ENCODE measurements at places on chromosomes 12 and 14. TPM values are rescaled to one million over a fixed set of nuclear protein-coding genes. Genes with fewer than 3 reads are reported as not detected.

DNA sequence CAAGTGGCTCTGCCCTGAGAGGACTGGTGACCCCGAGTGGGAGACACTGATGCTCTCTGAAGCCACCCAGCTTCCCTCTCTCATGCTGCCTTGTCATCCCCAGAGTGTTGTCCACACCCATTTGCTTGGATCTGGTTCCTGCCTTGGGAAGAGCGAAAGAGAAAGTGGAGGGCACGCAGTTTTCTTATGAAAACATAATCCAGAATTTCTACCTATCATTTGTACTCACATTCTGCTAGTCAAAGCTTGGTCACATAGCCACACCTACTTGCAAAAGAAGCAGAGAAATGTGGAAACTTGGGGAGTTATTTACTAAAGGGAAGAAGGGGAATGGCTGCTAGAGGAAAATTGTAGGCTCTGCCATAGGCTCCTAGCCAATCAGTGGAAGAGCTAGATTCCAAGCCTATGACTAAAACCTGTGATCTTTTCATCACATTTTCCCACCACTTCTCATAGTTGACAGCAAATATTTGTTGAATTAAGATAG, 326.3 kb downstream of the ZFP36L1 start:
- H3K4me3 ChIP-seq, result no peak overlapping the region
- H3K4me1 ChIP-seq, result peaks cover 47% of the 10 kb centered on the region
- H3K36me3 ChIP-seq, result no peaks in the 10 kb centered on the region
- H3K27me3 ChIP-seq, result no peaks in the 10 kb centered on the region
- no peak overlapping the region for H3K27ac ChIP-seq

DNA sequence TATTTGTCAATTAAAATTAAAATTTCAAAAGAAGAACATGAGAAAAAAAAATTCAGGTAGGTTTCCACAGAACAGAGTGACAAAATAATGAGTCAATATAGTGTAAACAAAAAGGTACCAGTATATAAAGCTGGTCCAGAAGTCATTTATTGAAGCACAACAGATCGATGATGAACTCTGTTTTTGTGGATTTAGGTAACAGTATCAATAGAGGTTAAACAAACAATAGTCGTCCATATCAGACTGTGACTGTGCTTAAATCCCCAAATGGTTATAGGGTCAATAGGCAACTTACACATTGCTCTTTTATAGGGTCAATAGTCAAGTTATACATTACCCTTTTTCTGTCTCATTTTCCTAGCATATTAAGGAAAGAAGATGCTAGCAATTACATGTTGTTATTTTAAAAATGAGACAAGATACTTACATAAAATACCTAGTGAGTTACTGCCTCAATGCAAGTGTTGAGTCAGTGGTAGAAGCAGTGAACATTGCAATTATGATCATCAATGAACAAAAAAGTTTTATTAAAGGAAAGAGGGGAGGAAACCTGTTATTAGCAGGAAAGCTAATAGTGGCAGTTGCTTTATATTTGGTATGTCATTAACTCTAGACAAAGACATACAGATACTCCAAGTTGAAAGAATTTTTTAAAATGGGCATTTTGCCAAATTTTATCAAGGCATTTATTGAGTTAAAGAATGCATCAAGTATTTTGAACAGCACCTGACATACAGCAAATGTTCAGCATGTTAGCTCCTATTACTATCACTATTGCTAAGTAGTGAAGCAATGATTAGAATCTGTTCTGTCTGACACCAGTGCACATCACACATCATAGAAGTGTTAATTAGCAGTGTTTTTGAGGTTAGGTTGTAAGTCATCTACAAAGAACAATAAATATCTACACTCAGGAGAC, 102.9 kb downstream of the CCER1 start:
- no peaks in the 10 kb centered on the region for H3K36me3 ChIP-seq
- peaks cover 9% of the 10 kb centered on the region for H3K27me3 ChIP-seq
- no peaks in the 10 kb centered on the region for H3K4me1 ChIP-seq
- no peak overlapping the region for H3K27ac ChIP-seq

GRCh38 chr14:95504135-95505029, 12.1 kb downstream of the SYNE3 start:
- peak overlapping the region; percentile 85 for H3K4me3 ChIP-seq
- no peaks in the 10 kb centered on the region for H3K27me3 ChIP-seq
- DNase-seq, result peak; percentile 38
- H3K27ac ChIP-seq, result peak overlapping the region; percentile 93

GRCh38 chr14:75051556-75051899, 261 bp upstream of the MLH3 start:
- H3K27me3 ChIP-seq, result no peaks in the 10 kb centered on the region
- peak overlapping the region; percentile 95 for H3K4me3 ChIP-seq
- H3K27ac ChIP-seq, result peak overlapping the region; percentile 99

- H3K4me1 ChIP-seq, result peaks cover 17% of the 10 kb centered on the region
- H3K27ac ChIP-seq, result no peak overlapping the region
- peak; percentile 16 for DNase-seq
- no peaks in the 10 kb centered on the region for H3K36me3 ChIP-seq
Observed at GRCh38 chr14:77086017-77086727, 11.9 kb upstream of the CIPC start.

GRCh38 chr12:50103767-50104321, at the start of gene GPD1:
GPD1 (plus strand) TSS chr12:50104008; CDS start chr12:50104051, 43 bp downstream.
- DNase-seq, result peak; percentile 31
- peaks cover 5% of the 10 kb centered on the region for H3K4me1 ChIP-seq
- peaks cover 7% of the 10 kb centered on the region for H3K27me3 ChIP-seq
- peak within 1 kb of the TSS; percentile 0 for H3K27ac ChIP-seq

- no peak overlapping the region for H3K27ac ChIP-seq
- no peak for DNase-seq
- H3K4me3 ChIP-seq, result no peak overlapping the region
- no peaks in the 10 kb centered on the region for H3K27me3 ChIP-seq
- H3K4me1 ChIP-seq, result no peaks in the 10 kb centered on the region
Observed at GRCh38 chr12:77817276-77817675, 13.4 kb upstream of the NAV3 start.

- peaks cover 15% of the 10 kb centered on the region for H3K36me3 ChIP-seq
- no peaks in the 10 kb centered on the region for H3K27me3 ChIP-seq
- DNase-seq, result no peak
- H3K4me3 ChIP-seq, result no peak overlapping the region
- H3K4me1 ChIP-seq, result no peaks in the 10 kb centered on the region
- H3K27ac ChIP-seq, result no peak overlapping the region
Observed at GRCh38 chr14:73176685-73177084, 40.4 kb downstream of the PSEN1 start.

DNA sequence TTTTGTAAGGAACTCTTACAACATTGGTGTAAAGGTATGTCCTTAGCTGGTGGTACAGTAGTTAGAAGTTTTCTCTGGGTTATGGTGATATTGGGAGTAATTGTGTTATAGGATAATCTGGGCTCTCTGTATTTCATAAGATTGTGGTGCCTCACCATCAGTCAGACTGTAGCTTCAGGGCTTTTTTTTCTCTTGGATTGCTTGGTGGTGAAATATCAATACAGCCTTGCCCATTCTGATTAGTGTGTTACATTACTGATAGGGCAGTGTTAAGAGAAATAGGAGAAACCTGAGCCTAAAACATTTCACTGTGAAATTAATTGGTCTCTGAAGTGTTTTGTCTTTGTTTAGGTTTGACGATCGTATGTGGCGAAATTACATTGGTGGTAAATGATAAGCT, 71.0 kb downstream of the RCOR1 start:
- peaks cover 22% of the 10 kb centered on the region for H3K4me1 ChIP-seq
- H3K4me3 ChIP-seq, result no peak overlapping the region
- H3K36me3 ChIP-seq, result peaks cover 1% of the 10 kb centered on the region
- no peak overlapping the region for H3K27ac ChIP-seq
- H3K27me3 ChIP-seq, result no peaks in the 10 kb centered on the region

DNA sequence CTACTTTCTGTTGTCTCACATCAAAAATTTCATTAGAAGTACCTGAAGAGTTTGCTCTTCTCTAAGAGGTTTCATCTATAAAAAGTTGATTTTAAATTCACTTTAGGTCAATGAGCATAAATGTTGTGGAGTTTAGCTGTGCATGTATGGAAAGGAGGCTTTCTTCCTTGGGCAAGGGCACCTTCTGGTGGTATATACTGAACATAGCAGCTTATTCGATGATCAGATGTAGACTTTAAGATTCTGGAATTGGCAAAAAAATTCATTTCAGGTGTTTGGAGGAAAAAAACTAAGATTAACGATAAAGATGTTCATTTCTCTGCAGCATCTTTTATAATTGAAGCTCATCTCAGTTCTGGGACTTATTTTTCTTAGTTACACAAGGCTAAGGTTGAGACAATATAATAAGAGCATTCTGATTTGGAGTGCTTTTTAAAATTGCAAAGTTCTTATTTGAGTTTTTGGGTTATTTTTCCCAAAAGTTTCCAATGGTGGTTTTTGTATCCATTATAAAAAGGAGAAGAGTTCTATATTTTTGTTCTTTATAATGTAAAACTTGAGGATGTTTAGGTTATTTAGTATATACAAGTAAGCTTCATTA, 46.8 kb downstream of the TMEM117 start:
- no peaks in the 10 kb centered on the region for H3K27me3 ChIP-seq
- no peak overlapping the region for H3K4me3 ChIP-seq
- H3K36me3 ChIP-seq, result no peaks in the 10 kb centered on the region

DNA sequence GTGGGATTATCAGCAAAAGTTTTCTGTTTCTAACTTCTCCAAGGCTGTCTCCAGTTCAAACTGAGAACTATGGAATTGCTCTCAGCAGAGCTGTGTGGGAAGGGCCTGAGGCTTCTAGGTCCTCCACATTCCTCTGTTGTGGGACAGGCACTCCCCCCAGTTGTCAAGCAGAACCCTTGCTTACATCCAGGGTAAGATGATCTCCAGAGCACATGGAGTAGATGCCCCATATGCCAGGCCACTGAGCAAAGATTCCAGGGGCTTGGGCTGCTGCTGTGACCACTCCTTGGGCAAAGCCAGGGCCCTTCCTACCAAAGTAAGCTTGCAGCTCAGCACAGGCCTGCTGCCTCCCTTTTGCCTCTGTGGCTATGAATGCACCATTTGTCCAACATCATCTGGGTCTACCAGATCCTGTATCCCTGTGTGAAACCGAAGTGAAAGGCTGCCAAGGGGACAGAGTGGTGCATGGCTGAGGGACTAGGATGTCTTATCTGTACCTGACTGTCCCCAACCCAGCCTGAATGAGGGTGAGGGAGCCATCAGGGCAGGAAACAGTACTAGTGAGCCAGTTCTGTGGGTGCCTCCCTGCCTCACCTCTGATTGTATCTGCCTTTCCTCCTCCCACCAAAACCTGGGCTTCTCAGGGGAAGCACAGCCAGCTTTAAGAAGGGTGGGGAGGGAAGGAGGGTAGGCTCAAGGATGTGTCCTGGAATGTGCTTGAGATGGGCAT, 13.1 kb upstream of the ESPL1 start:
- DNase-seq, result no peak
- peak overlapping the region; percentile 28 for H3K27ac ChIP-seq
- no peaks in the 10 kb centered on the region for H3K27me3 ChIP-seq

DNA sequence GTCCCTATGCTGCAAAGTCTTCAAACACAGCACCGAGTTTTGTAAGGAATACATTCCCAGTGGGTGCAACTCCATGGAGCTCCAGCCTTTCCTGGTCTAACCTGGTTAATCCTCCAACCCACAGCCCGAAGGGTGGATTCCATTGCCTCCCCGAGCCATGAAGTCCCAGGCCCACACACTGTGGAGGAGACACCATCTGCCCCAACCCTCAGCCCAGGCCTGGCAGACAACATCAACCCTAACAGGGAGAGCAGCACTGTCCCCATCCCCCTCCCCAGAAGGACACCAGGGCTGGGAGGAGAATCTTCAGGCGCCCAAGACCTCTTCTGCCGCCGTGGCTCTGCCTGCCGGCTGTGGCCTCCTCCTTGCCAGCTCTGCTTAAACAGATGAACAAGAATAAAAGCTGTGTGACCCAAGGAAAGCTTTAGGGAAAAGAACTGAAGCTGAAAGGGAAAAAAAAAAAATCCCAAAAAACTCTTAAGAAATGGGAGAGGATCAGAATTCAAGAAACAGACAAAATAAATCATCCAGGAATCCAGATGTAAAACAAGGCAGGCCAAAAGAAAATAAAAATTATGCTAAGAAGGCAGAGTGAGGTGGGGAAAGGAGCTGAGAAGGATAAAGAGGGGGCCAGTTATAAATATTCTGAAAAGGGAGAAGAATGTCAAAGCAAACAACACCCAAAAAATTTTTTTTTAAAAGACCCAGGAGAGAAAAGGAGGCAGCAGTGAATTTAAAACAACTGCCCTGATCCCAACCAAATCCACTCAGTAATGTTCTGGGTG, 16.0 kb upstream of the ZFP36L1 start:
- H3K27ac ChIP-seq, result no peak overlapping the region
- DNase-seq, result no peak
- H3K27me3 ChIP-seq, result no peaks in the 10 kb centered on the region
- H3K4me1 ChIP-seq, result peaks cover 54% of the 10 kb centered on the region
- H3K36me3 ChIP-seq, result no peaks in the 10 kb centered on the region

DNA sequence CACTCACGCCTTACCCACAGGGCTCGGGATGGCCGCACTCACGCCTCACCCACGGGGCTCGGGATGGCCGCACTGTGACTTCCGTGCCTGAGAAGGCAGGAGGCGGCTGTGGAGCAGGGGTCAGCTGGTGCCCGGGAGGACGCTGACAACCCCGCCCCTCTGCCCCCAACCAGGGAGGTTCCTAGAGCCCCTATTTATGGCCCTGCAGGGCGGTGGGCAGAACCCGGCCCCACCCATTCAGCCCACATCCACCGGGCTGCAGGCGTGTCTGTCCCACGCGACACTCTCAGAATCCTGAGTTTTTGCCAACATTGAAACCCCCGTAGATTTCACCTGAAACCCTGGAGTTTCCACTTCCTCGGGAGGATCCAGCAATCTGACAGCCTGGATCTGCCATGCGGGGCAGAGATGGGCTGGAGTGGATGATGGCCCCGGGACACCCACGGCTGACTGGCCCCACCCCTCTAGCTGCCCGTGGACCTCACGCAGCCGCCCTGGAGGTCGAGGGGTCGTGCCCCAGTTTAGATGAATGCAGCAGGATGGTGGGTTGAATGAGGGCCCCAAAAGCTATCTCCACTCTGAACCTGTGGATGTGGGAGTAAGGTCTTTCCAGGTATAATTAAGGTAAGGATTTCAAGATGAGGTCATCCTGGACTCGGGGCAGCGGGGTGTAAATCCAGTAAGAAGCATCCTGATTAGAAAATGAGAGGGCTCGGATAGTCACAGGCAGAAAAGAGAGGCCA, 20.4 kb downstream of the GALNT9 start:
- no peaks in the 10 kb centered on the region for H3K27me3 ChIP-seq
- H3K4me1 ChIP-seq, result no peaks in the 10 kb centered on the region
- no peak overlapping the region for H3K27ac ChIP-seq
- H3K36me3 ChIP-seq, result peaks cover 3% of the 10 kb centered on the region
- H3K4me3 ChIP-seq, result no peak overlapping the region
- no peak for DNase-seq

DNA sequence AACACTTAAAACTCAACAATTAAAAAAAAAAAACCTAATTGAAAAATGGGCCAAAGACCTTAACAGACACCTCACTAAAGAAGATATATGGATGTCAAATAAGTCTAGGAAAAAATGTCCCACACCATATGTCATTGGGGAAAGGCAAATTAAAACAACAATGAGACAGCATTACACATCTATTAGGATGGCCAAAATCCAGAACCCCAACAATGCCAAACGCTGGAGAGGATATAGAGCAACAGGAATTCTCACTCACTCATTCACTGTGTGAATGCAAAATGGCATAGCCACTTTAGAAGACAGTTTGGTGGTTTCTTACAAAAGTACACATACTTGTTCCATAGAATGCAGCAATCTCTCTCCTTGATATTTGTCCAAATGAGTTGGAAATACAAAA, 173.7 kb downstream of the SLC25A21 start:
- no peaks in the 10 kb centered on the region for H3K36me3 ChIP-seq
- no peak for DNase-seq
- H3K27ac ChIP-seq, result peak overlapping the region; percentile 12

RD3L gene
- not detected for total RNA-seq

CEP128 gene
- 16.9 TPM for total RNA-seq

MYL2 gene
- not detected for total RNA-seq

DBX2 gene
- not detected for total RNA-seq

LRCOL1 gene
- total RNA-seq, result not detected

CFAP73 gene
- 2.0 TPM for total RNA-seq

CD27 gene
- total RNA-seq, result 53.1 TPM

MUCL1 gene
- total RNA-seq, result not detected
